ENCODE measurements at places on chromosomes 5 and 9. TPM values are rescaled to one million over a fixed set of nuclear protein-coding genes. Genes with fewer than 3 reads are reported as not detected.

DNA sequence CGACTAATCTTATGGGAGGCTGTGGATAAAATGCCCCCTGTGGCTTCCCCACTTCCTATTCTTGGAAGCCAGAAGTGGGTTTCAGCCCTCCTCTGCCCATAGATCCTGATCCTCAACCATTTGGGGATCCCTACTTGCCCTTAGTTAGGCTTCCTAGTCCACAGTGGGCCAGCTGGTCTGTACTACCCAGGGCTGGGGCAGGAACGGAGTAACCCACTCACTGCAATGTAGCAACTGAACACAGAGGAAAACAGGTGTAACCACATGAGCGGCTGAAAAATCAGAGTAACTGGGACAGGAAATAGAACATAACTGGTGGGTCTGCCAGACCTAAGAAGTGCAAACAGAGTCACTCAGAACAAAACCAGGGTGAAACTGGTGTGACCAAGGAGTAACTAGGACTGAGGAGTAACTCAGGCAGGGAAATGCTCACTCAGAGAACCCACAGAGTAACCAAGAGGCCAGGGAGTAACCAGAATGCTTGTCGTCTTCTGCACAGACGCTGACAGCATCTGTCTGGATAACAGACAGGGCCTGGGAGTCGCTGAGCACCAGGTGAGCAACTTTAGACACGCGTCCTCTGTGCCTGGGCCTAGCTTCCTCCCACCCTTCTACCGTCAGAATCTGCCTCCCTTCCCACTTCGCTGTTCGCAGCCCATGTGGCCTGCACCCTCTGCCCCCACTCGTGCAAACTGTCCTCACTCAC, 1.0 kb downstream of the AQP3 start:
- H3K27ac ChIP-seq: no peak overlapping the region
- no peak for DNase-seq
- peak overlapping the region; percentile 59 for H3K4me3 ChIP-seq
- no peaks in the 10 kb centered on the region for H3K27me3 ChIP-seq
- H3K36me3 ChIP-seq: no peaks in the 10 kb centered on the region

GRCh38 chr9:76598981-76599380, 140.0 kb downstream of the GCNT1 start:
- H3K27ac ChIP-seq: no peak overlapping the region
- H3K4me3 ChIP-seq: no peak overlapping the region
- H3K36me3 ChIP-seq: no peaks in the 10 kb centered on the region
- no peak for DNase-seq

- no peaks in the 10 kb centered on the region for H3K27me3 ChIP-seq
- H3K36me3 ChIP-seq: no peaks in the 10 kb centered on the region
- DNase-seq: peak; percentile 78
- peak within 1 kb of the TSS; percentile 71 for H3K4me3 ChIP-seq
- peaks cover 7% of the 10 kb centered on the region for H3K4me1 ChIP-seq
These were observed at the start of gene EPB41L4A for GRCh38 chr5:112419164-112419985. EPB41L4A (minus strand) TSS chr5:112419277; CDS start chr5:112419039, 238 bp downstream.

DNA sequence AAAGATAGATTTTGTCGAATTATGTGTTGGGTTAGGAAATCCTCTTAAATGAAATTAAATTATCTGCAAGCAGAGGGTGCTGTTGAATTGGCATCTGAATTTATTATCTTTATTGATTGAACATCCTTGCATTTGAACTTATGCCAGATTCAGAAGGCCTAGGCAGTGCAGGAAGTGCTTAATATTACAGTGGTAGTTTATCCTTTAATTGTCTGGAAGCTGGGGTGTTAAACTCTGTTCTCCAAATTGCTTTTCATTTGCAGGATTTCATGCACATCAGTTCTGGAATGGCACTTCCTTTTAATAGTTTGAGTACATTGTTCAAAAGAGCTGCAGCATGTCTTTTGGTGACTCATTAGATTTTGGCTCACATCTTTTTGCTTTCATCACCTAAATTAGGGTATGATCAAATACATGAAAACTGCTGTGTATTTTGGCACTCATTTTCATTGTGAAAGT, 186.3 kb downstream of the KDM4C start:
- H3K4me1 ChIP-seq: peaks cover 5% of the 10 kb centered on the region
- H3K27ac ChIP-seq: no peak overlapping the region
- H3K27me3 ChIP-seq: no peaks in the 10 kb centered on the region

The CDH9 gene
- total RNA-seq: 0.41 TPM

DNA sequence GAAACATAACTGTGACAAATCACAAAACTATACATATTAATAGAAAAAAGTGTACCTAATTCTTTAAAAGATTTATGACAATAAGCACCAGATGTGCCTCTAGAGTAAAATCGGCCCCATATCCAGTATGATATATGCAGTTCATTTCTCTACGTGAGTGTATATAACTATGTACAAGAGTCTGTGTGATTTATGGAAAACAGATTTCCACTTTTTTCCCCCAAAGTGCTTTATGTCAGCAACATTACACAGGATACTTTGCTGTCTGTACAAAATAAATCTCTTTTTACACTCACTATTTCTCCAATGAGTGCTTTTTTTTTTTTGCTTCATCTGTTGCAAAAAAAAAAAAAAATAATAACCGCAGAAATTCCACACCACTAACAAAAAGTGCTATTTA, 298.8 kb upstream of the RFX3 start:
- H3K36me3 ChIP-seq: no peaks in the 10 kb centered on the region
- no peaks in the 10 kb centered on the region for H3K4me1 ChIP-seq
- no peak for DNase-seq
- H3K4me3 ChIP-seq: no peak overlapping the region
- H3K27me3 ChIP-seq: no peaks in the 10 kb centered on the region

GRCh38 chr9:124132671-124133147, 121.1 kb downstream of the LHX2 start:
- H3K27me3 ChIP-seq: no peaks in the 10 kb centered on the region
- DNase-seq: no peak
- no peak overlapping the region for H3K4me3 ChIP-seq
- no peaks in the 10 kb centered on the region for H3K4me1 ChIP-seq
- no peaks in the 10 kb centered on the region for H3K36me3 ChIP-seq

The TRAF1 gene
- total RNA-seq: 1.6 TPM

DNA sequence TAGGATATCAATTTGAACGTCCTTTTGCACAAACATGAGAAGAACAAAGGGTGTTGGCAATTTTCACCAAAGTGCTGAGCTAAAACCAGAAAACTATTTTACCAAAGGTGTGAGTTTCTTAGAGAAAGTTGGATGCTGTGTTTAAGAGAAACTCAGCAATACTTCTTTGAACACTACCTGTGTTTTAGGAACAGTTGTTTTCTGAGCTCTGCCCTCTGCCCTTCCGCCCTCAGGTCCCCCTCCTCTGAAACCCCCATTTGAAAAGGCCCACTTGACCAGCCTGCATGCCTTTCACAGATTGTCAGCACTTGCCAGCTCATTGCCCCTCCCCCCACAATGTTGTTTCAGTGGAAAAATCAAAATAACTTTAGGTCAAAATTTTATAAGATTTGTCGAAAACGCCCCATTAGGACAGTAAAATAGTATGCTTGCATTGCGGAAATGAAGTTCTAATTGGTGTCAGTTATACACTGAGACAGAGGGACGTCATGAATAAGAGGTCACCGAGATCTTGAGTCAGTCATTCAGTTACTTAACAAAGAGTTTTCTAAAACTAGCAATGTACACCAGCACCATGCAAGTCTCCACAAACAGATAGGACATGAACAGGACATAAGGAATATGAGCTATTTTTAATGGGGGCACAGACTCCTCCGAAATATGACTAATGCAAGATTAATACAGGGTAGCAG, 61.9 kb upstream of the IL7R start:
- H3K27me3 ChIP-seq: no peaks in the 10 kb centered on the region
- H3K4me3 ChIP-seq: no peak overlapping the region
- H3K4me1 ChIP-seq: no peaks in the 10 kb centered on the region
- no peak overlapping the region for H3K27ac ChIP-seq
- DNase-seq: no peak

DNA sequence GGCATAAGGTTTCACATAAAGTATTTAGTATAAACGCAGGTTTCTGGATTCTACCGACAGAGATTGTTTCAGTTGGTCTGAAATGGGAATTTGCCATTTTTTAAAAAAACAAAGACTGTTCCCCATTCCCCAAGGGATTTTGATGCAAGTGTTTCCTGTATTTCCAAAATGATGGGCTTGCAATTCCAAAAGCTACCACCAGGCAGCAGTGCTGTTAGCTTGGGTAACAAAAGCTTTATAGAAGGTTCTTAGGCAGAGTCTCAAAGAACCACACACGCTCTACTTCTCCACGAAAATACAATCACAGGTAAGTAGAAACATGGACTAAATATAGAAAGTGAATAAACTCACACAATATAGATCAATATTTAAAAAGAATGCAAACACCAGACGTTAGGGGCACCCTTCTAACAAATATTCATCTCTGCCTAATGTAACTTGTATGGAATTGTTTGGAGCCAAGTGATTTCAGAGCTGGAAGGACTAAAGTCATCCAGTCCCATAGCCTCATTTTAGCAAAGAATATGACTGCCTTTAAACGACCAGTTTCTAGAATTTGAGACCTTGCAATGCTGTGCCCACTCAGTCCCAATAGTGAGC, 154.3 kb downstream of the SPOCK1 start:
- no peak overlapping the region for H3K4me3 ChIP-seq
- no peaks in the 10 kb centered on the region for H3K4me1 ChIP-seq
- no peaks in the 10 kb centered on the region for H3K27me3 ChIP-seq
- H3K27ac ChIP-seq: no peak overlapping the region
- no peaks in the 10 kb centered on the region for H3K36me3 ChIP-seq

- H3K36me3 ChIP-seq: no peaks in the 10 kb centered on the region
- H3K4me1 ChIP-seq: no peaks in the 10 kb centered on the region
- H3K27me3 ChIP-seq: peaks cover 4% of the 10 kb centered on the region
- H3K27ac ChIP-seq: no peak overlapping the region
- H3K4me3 ChIP-seq: no peak overlapping the region
These were observed 65.4 kb downstream of the DRD1 start for GRCh38 chr5:175378444-175379028.

The OR1Q1 gene
- not detected for total RNA-seq

DNA sequence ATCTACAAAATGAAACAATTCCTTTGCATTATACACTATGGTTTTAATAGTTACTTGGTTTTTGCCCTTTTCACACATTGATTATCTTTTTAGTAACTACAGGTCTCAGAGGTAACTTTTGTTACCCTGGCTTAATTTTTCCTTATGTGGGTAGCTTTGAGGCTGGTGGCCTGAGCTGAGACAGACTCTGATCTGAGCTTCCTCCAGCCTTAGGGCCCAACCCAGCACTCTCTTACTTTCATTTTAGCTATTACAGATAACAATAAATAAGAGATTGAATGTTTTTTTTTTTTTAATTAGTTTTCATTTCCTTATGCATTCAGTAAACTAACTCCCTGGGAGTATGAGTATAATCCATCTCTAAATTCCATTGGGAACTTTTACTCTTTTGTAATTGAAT, 15.1 kb upstream of the OXCT1 start:
- no peaks in the 10 kb centered on the region for H3K27me3 ChIP-seq
- H3K4me1 ChIP-seq: no peaks in the 10 kb centered on the region
- no peak for DNase-seq
- no peak overlapping the region for H3K4me3 ChIP-seq
- no peaks in the 10 kb centered on the region for H3K36me3 ChIP-seq

- peaks cover 12% of the 10 kb centered on the region for H3K36me3 ChIP-seq
- no peak overlapping the region for H3K4me3 ChIP-seq
- peak; percentile 94 for DNase-seq
These were observed 21.3 kb downstream of the ABCA1 start for GRCh38 chr9:104906441-104907277.

DNA sequence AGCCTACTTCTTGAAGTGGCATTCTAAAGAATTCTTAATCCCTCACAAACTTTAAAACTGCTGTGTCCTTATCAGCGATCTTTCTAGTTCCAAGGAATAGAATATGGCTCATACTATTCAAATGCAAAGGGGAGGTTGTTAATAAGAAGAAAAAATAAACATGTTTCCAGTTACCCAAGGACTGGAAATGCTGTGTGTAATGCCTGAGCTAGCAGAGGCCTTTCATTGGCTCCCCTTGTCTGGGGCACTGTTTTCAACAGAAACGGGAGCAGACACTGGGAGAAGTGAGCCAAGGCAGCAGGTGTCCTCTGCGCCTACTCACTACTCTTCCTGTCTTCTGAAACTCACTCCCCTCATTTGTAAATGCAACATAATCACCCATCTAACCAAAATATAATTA, 253.0 kb downstream of the MARCHF11 start:
- no peak overlapping the region for H3K27ac ChIP-seq
- H3K36me3 ChIP-seq: no peaks in the 10 kb centered on the region
- H3K4me3 ChIP-seq: no peak overlapping the region
- H3K27me3 ChIP-seq: no peaks in the 10 kb centered on the region

The TPPP gene
- 1.1 TPM for total RNA-seq

The AHRR gene
- 0.55 TPM for total RNA-seq

The PMPCA gene
- total RNA-seq: 100 TPM

The TYRP1 gene
- total RNA-seq: not detected

DNA sequence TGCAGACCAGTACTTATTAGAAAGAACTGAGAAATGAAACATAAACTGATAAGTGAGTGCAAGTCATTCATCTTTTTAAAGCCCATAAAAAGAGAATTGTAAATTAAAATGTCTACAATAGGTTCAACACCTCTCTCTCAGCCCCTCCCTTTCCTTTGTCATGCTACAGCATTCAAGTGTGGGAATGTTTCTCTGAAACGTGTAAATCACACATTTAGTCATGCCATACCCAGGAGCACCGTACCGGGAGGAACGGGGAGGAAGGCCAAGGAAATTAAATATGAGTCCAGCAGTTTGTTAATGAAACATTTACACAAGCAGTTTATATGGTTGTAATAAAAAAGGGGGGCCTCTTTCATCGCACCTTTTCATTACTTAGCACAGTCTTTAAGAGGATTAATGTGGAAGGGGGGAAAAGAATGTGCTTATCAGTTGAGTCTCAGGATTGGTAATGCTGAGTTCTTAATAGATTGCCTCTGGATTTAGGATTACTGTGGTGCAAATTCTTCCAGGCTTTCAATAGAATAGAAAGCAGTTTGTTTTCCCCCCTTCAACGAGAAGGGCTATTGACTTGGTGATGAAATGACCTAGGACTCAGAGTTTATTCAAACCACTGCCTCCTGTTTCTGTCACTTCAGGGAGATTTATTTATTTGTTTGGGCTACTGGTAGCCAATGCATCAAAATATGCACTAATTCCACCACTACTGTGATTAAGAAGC, 176.0 kb upstream of the ZNF608 start:
- H3K4me3 ChIP-seq: no peak overlapping the region
- no peak for DNase-seq
- H3K36me3 ChIP-seq: no peaks in the 10 kb centered on the region
- H3K27me3 ChIP-seq: no peaks in the 10 kb centered on the region

GRCh38 chr9:21465859-21466518, 16.1 kb downstream of the IFNE start:
- H3K27ac ChIP-seq: no peak overlapping the region
- H3K27me3 ChIP-seq: no peaks in the 10 kb centered on the region
- no peak overlapping the region for H3K4me3 ChIP-seq
- no peak for DNase-seq
- H3K36me3 ChIP-seq: no peaks in the 10 kb centered on the region

The NFIB gene
- 67.0 TPM for total RNA-seq

- no peak overlapping the region for H3K27ac ChIP-seq
- H3K4me1 ChIP-seq: no peaks in the 10 kb centered on the region
- no peaks in the 10 kb centered on the region for H3K27me3 ChIP-seq
- DNase-seq: no peak
These were observed 250.0 kb upstream of the MPDZ start for GRCh38 chr9:13529321-13530104.
